Endodermal cell (in vitro differentiated cells): ENCODE measurements at places on chromosomes 5 and 9. TPM values are rescaled to one million over a fixed set of nuclear protein-coding genes. Genes with fewer than 3 reads are reported as not detected.

DNA sequence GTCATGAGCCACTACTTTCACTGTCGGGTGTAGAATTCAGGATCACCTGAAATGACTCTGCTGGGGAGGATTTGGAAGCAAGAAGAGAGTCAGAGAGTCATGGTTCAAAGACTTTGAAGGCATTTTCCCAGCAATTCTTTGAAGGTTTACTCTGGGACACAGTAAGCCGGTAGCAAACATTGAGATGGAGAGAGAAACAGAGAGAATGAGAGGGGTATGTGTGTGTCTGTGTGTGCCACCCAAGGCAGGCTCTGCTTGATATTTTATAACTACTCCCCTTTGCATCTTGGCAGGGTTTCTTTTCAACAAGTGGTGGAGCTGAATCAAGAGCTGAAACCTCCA, 89.8 kb downstream of the ANKRD55 start:
- H3K4me3 ChIP-seq, result no peak overlapping the region
- no peak overlapping the region for H3K27ac ChIP-seq
- no peaks in the 10 kb centered on the region for H3K36me3 ChIP-seq
- H3K27me3 ChIP-seq, result no peaks in the 10 kb centered on the region
- no peak for DNase-seq

The CD180 gene
- total RNA-seq, result not detected in 3 replicates

DNA sequence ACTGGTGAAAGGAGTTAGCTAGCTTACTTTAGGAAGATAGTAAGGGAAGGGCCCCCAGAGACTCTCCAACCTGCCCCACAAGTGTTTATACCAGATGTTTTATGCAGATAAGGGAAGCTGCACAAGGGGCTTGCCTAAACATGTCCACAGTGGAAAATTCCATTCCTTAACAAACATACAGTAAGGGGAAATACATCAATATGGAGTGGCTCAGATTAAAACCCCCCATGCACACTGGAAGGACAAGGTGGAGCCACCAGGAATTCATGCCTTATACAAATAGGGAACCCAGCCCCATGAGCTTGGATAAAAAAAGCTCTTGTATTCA, 106.3 kb upstream of the GPBP1 start:
- H3K36me3 ChIP-seq, result no peaks in the 10 kb centered on the region
- DNase-seq, result no peak
- H3K27ac ChIP-seq, result no peak overlapping the region

DNA sequence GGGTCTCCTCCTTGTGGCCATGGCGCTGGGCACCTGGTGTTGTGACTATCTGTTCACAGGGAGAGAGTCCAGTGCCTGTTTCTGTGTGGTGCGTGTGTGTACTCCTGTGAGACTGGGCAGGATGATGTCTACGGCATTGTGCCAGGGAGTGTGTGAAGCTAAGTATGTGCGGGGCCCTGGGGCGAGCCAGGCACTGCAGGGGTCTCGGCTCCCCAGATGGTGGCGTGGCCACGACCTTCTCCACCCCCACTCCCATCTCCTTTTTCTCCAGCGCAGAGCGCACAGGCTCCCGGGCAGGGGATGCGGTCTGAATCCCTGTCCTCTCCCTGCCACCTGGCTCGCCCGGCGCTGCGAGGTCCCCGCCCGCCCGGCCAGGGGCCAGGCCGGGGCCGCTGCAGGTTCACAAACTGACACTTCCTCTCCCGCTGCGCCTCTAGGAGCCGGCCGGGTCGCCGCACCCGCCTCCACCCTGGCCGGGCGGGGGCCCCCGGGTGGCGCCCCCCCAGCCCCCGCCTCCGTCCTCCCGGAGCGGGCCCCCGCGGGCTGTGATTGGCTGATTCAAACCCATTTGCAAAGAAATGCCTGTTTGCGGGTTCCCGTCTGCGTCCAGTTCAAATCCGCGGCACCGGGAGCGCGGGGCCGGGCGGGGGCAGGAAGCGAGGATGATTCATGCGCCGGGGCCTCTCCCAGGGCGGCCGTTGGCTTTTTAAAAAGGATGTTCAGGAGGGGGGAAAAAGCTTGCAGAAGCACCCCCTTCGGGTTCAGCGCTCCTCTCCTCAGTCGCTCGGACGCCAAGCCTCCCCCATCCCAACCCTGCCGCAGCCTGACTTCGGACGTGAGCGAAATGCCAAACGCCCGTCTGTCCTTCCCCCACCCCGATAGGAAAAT, 790 bp downstream of the PHF19 start:
- H3K36me3 ChIP-seq, result peaks cover 11% of the 10 kb centered on the region
- peak overlapping the region; percentile 82 for H3K4me3 ChIP-seq
- DNase-seq, result peak; percentile 91
- peaks cover 8% of the 10 kb centered on the region for H3K4me1 ChIP-seq
- H3K27ac ChIP-seq, result peak overlapping the region; percentile 64
- peaks cover 13% of the 10 kb centered on the region for H3K27me3 ChIP-seq

GRCh38 chr9:38126730-38127129, 57.7 kb upstream of the SHB start:
- no peak overlapping the region for H3K4me3 ChIP-seq
- peaks cover 18% of the 10 kb centered on the region for H3K27me3 ChIP-seq
- H3K4me1 ChIP-seq, result no peaks in the 10 kb centered on the region
- DNase-seq, result no peak
- H3K36me3 ChIP-seq, result no peaks in the 10 kb centered on the region
- H3K27ac ChIP-seq, result no peak overlapping the region

DNA sequence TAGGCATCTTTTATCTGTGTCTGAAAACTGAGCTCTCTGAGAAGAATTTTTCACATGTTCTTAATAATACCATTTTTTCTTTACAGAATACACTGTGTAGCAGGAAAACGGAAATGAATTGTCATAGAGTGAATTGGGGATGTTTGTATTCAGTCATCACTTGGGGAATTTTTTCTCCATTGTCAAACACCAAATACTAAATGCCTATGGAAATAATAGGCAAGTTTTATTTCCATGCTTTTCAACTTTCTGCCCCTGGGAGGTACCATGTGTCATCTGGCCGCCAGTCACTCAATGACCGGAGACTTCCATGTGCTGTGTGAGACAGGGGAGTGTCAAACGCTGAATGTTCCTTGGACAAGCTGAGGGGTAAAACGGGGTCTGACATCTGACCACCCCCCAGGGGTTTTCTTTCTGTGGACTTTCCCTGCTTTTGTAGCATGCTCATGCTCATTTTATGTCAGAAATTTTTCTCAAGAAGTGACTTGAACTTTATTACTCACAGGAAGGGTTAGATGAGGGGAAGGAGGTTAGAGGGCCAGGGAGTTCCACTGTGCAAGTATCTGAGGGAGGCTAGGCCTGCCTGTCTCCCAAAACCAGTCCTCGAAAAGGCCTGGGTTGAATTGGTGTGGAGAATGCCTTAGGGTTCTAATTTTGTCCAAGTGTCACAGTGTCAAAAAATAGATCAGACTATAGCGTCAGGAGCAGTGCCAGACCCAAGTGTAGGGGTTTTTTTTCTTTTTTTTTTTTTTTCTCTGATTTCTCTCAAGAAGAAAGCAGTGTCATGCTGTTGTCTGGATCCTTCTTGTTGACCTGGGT, 438.6 kb downstream of the AGTPBP1 start:
- no peak overlapping the region for H3K4me3 ChIP-seq
- no peaks in the 10 kb centered on the region for H3K36me3 ChIP-seq
- no peaks in the 10 kb centered on the region for H3K4me1 ChIP-seq
- peak overlapping the region; percentile 74 for H3K27ac ChIP-seq
- no peaks in the 10 kb centered on the region for H3K27me3 ChIP-seq

The NEUROG1 gene
- not detected in 2 replicates for total RNA-seq

The SPATA31E1 gene
- total RNA-seq, result not detected in 3 replicates

The TAS2R1 gene
- 0.24 TPM in 1 of 3 replicates, not detected in the others for total RNA-seq

The ARRDC3 gene
- total RNA-seq, result 30.5 and 32.2 TPM in 2 replicates

- H3K27me3 ChIP-seq, result no peaks in the 10 kb centered on the region
- H3K4me1 ChIP-seq, result no peaks in the 10 kb centered on the region
- peak; percentile 26 for DNase-seq
- H3K4me3 ChIP-seq, result no peak overlapping the region
- peaks cover 43% of the 10 kb centered on the region for H3K36me3 ChIP-seq
- H3K27ac ChIP-seq, result no peak overlapping the region
Measured at GRCh38 chr9:114011313-114011712, 66.8 kb downstream of the AMBP start.

DNA sequence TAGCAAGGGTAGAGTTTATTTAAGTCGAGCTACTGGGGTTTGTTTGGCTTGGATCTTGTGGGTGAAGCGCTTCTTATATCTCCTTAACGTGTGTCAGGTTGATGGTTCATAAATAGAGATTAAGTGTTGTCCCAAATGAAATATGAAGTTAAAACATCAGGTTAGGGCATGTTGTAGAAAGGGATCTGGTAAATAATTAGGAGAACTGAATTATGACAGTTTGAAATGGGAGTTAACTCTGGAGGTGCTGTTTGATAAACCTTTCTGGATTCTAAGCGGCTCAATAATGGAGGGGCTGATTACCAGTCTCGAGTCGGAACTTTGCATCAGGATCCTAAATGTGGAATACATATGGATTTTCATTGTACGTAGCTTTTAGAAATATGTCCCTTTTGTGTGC, 717.0 kb upstream of the WWC1 start:
- no peak for DNase-seq
- no peaks in the 10 kb centered on the region for H3K36me3 ChIP-seq
- no peak overlapping the region for H3K27ac ChIP-seq
- no peaks in the 10 kb centered on the region for H3K27me3 ChIP-seq
- H3K4me1 ChIP-seq, result peaks cover 23% of the 10 kb centered on the region

- H3K27ac ChIP-seq, result no peak overlapping the region
- no peak overlapping the region for H3K4me3 ChIP-seq
- no peak for DNase-seq
- no peaks in the 10 kb centered on the region for H3K36me3 ChIP-seq
- no peaks in the 10 kb centered on the region for H3K27me3 ChIP-seq
- no peaks in the 10 kb centered on the region for H3K4me1 ChIP-seq
Measured at GRCh38 chr5:59591162-59591561, 302.4 kb downstream of the PDE4D start.

GRCh38 chr9:21395778-21396717, 10.8 kb upstream of the IFNA2 start:
- no peaks in the 10 kb centered on the region for H3K4me1 ChIP-seq
- no peak overlapping the region for H3K27ac ChIP-seq
- H3K27me3 ChIP-seq, result peaks cover 61% of the 10 kb centered on the region
- peak overlapping the region; percentile 79 for H3K4me3 ChIP-seq
- H3K36me3 ChIP-seq, result no peaks in the 10 kb centered on the region
- DNase-seq, result peak; percentile 88

The ICE1 gene
- total RNA-seq, result 25.5 to 40.5 TPM (median 38.1 TPM) in 3 replicates

The PIK3R1 gene
- 26.7 and 30.2 TPM in 2 replicates for total RNA-seq

DNA sequence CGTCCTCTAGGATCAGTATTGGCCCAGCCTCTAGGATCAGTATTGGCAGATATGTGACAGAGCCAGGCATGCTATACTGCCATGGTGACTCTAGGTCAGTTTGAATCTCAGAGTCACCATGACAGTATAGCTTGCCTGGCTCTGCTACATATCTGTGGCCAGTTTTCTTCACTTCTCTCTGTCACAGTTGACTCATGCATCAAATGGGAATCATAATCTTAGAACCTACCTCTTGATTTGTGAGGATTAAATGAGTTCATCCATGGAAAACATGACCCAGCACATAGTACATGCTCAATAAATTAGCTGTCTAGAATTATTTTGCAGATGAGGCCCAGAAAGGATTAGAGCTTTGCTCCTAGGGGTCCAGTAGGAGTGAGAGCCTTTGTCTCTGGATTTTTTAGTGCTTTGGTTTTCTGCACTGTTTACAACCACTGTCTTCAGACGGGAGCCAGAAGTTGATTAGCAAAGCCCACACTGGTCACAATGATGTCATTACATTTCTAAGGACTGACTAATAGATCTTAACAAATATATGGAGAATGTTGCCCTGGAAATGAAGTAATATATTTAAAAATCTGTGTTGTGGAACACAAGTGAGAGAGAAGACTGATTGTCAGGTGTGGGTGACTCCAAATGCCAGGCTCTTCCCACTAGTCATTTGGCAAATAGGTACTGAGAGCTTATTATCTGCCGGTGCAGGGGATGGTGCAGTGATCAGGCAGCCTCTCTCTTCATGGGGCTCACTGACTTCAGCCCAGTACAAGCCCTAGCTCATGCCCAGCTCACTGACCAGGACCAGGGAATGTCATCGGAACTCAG, 76.0 kb downstream of the COL15A1 start:
- no peaks in the 10 kb centered on the region for H3K27me3 ChIP-seq
- H3K27ac ChIP-seq, result no peak overlapping the region
- no peak overlapping the region for H3K4me3 ChIP-seq

DNA sequence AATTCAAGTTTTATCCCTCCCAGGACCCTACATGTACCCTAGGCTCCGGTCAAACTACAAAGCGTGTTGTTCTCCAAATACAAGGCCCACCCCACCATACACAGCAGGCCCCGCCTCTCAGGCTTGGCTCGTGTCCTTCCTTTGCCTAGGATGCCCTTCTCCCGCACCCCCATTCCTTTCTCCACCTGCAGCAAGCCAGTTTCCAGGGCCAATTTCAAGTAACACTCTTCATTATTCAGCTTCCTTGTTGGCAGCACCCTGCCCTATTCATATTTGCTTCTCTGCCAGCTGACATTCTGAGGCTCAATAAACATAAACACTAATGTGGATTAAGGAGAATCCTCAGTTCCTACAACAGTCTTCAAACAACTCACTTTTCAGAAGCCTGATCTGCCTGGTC, 31.7 kb downstream of the EPB41L4B start:
- H3K27ac ChIP-seq, result no peak overlapping the region
- no peak for DNase-seq
- H3K36me3 ChIP-seq, result no peaks in the 10 kb centered on the region
- no peak overlapping the region for H3K4me3 ChIP-seq
- no peaks in the 10 kb centered on the region for H3K4me1 ChIP-seq

GRCh38 chr5:7473115-7473514, 77.2 kb downstream of the ADCY2 start:
- no peaks in the 10 kb centered on the region for H3K27me3 ChIP-seq
- no peak overlapping the region for H3K4me3 ChIP-seq
- H3K4me1 ChIP-seq, result no peaks in the 10 kb centered on the region

- peaks cover 39% of the 10 kb centered on the region for H3K36me3 ChIP-seq
- DNase-seq, result peak; percentile 94
- peaks cover 5% of the 10 kb centered on the region for H3K4me1 ChIP-seq
- no peaks in the 10 kb centered on the region for H3K27me3 ChIP-seq
- no peak overlapping the region for H3K27ac ChIP-seq
Measured at GRCh38 chr5:179795863-179796833, 2.4 kb downstream of the LTC4S start.

DNA sequence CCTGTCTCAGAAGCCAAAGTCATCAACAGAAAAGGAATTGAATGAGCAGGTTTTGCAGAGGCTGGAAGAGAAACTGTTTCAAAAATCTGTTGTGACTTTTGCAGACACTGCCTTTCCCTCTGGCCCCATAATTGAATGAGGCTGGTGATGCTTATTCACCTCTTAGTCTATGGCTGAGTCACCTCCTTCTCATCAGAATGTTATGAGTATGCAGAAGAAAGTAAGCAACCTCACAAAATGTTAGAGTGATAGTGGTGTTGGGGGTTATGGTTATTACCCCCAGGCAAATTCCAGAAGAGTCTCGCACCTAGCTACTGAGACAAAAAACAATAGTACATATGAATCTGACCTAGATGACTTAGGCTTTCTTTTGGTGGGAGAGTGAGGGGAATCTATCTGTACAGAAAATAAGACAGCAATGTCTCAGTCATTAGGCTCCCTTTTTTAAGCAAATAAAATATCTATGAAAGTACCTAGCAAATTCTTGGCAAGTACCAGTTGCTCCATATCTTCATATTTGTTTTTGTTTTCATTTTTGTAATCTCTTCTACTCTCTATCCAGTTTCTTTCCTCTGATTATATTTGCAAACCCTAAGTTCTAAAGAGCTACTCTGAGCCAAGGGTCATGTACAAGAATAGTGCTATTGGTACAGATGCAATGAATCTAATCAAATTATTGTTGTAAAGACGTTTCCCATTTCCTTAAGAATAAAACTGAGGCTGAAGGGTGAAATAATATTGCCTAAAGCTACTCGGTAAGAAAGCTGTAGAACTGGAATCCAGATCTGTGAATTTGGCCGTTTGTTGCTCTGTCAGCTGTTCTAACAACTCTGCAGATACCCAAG, 498.1 kb upstream of the TNC start:
- H3K27ac ChIP-seq, result no peak overlapping the region
- no peaks in the 10 kb centered on the region for H3K4me1 ChIP-seq
- H3K36me3 ChIP-seq, result no peaks in the 10 kb centered on the region
